Endothelial cell (in vitro differentiated cells): ENCODE measurements at places on chromosomes 3 and 15.

- peaks cover 18% of the 10 kb centered on the region for H3K4me1 ChIP-seq
- H3K27me3 ChIP-seq, result peaks cover 16% of the 10 kb centered on the region
- H3K27ac ChIP-seq, result peak overlapping the region; percentile 57
- H3K4me3 ChIP-seq, result peak overlapping the region; percentile 71
- no peaks in the 10 kb centered on the region for H3K36me3 ChIP-seq
- no peak for DNase-seq
These were observed 429 bp upstream of the C3orf80 start for GRCh38 chr3:160224811-160225175.

- no peak overlapping the region for H3K27ac ChIP-seq
- H3K4me3 ChIP-seq, result no peak overlapping the region
- peaks cover 2% of the 10 kb centered on the region for H3K27me3 ChIP-seq
- no peaks in the 10 kb centered on the region for H3K36me3 ChIP-seq
- H3K4me1 ChIP-seq, result no peaks in the 10 kb centered on the region
These were observed 47.3 kb downstream of the TRIM42 start for GRCh38 chr3:140724856-140725812.

GRCh38 chr3:64443546-64444381 lies 218.5 kb upstream of the PRICKLE2 start:
- no peaks in the 10 kb centered on the region for H3K36me3 ChIP-seq
- H3K4me1 ChIP-seq, result peaks cover 11% of the 10 kb centered on the region
- H3K27ac ChIP-seq, result no peak overlapping the region
- H3K4me3 ChIP-seq, result no peak overlapping the region
- H3K27me3 ChIP-seq, result peaks cover 9% of the 10 kb centered on the region

GRCh38 chr15:36982430-36982829 lies 117.9 kb downstream of the MEIS2 start:
- peaks cover 7% of the 10 kb centered on the region for H3K4me1 ChIP-seq
- no peak overlapping the region for H3K4me3 ChIP-seq
- no peak overlapping the region for H3K27ac ChIP-seq
- no peak for DNase-seq
- no peaks in the 10 kb centered on the region for H3K27me3 ChIP-seq
